KG1 (cell line): ENCODE measurements at places on chromosomes 6 and 20.

DNA sequence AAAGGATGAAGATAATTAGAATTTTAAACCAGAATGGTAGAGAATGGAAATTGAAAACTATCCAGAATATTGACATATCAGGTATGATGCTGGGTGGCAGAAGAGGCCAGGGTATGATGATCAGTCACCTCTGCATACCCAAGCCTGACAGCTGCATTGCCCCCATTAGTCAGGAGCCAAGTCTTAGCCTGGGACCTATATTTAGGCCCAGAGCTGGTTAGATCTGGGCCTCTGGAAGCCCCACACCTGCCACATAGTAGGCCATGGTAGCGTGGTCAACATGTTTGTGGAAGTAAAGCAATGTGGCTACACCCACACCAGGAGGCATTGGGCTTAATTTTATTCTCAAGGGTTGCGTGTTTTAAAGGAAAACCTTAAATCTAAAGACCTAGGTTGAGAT, 32.1 kb upstream of the CALHM6 start:
- DNase-seq, result no peak

DNA sequence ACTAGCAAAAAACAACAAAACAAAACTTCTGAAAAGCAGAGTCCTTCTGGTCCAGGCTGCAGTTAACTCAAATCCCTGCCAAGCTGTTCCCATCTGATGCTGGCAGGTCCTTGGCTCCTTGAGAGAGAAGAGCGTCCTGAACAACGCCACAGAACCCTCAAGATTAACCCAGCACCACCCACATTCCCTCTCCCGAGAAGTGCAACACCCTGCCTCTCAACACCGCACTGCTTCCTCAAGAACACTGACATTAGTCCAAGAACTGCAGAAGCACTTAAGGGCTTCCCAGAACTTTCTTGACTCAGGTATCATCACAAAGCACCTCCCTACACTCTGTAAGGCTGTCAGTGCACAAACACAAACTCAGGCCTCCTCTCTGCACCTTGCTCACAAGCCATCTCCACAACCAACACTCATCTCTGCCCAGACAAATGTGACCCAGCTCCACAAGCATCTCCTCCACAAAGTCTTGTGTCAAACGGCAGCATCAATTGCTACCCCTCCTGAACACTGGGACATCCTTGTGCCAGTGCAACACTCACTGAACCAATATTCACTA, 7.5 kb downstream of the MRPL14 start:
- DNase-seq, result no peak

DNA sequence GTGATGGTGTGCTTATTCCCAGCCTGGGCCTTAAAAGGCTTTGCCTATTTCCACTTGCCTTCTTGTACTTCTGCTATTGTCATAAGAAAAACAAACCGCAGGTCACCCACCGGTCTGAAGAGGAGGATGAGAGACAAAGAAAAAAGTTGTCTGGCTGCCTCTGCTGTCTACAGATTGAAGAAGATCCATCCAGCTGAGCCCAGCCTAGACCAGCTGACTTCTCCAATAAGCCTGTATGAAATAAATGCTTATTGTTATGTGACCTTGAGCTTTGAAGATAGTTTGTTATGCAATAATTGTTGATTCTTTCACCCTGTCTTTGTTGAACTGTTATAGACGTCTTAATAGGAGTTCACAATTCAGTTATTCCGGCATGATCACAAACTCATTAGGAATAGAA, 223.8 kb upstream of the PRSS16 start:
- no peak for DNase-seq

- DNase-seq, result no peak
Observed at GRCh38 chr20:61901392-61902220, 164.1 kb downstream of the TAF4 start.

DNA sequence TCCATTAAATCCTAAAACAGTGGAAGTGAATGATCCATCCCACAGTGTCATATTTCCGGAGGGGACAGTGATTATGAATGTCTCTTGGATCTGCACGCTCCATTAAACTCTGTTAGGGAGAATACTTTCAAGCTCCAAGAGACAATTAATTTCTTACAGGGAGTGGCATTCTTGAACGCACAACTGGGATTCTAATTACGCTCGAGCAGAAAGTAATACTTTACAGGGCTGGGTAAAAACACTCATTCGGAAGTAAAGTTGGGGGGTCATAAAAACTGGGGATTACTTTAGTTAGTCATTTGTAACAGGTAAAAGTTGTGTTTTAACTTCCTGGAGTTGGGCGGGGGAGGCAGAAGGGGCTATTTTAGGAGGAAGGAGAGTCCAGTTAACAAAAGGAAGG, 151.8 kb downstream of the ZFP64 start:
- no peak for DNase-seq

GRCh38 chr20:51631011-51631950, 88.8 kb upstream of the NFATC2 start:
- DNase-seq, result peak; percentile 61

DNA sequence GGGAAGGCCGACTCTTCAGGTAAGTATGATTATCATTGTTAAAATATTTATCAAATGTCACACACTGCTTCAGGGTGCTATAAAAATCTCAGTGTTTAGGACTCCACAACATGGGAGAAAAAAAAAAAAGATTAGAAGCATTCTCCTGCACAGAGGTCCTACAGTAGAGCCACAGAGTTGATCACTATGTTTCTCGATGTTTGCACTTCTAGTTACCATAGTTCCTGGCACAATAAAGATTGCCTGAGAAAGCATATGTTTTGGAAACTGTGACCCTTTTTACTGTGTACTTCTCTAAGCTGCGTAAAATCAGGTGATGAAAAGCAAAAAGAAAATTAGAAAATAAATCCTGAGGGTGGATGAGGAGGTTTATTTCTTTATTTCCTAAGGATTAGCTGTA, 269.9 kb upstream of the SYNCRIP start:
- no peak for DNase-seq

DNA sequence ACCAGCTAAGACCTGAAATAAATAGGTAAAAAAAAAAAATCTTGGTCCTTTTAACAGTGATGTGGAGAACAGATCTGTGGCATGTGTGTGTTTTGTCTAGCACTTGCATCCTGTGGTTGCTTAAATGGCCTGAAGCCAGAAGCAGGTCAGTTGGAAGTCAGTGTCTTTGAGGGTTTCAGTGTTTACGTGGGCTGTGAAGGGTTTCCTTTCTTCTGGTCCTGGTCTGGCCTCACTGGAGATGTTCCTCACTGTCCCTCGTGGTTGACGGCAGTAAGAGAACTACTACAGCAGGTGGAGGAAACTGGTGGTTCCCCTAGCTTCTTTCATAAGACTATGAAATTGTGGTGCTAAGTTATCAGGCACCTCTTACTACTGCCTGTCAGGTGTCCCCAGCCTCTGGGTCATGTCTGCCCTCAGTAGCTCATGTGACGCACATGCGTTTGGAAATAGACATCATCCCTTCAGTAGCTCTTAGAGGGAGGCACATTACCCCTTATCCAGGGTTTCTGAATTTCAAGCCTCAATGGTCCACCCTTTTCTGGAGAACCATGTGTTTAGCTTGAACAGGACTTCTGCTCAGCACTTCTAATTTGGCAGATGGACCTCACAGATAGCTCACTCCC, 59.4 kb upstream of the SCP2D1 start:
- peak; percentile 30 for DNase-seq

DNA sequence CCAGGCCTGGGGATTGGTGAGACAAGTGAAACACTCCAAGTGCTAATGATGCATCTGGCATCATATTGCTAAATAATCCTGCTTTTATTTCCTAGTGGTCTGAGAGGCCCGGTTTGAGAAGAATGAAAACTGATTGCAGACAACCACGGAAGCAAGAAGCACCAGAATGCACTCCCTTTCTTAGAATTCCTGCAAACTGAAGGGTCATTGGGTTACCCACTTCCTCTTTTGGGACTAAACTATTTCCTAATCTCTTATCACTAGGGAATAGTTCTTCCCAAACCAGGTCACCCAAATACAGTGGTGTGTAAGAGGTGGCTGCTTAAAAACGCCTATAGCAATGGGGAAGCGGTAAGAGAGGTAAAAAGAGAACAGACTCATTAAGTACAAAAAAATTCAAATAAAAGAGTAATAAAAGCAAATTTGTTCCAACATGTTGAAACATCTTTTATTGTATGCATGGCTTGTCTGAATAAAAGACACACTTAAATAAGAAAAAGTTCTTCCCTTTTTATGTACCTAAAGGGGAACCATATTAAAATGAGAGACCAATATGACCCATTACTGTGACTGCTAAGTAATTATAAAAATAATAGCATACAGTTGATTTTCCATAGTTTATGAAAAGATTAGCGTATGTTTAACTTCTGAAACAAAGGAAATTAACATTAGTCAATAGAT, 125.8 kb downstream of the MYB start:
- peak; percentile 28 for DNase-seq

GRCh38 chr6:20202324-20202658, 10.0 kb downstream of the MBOAT1 start:
- DNase-seq, result no peak

DNA sequence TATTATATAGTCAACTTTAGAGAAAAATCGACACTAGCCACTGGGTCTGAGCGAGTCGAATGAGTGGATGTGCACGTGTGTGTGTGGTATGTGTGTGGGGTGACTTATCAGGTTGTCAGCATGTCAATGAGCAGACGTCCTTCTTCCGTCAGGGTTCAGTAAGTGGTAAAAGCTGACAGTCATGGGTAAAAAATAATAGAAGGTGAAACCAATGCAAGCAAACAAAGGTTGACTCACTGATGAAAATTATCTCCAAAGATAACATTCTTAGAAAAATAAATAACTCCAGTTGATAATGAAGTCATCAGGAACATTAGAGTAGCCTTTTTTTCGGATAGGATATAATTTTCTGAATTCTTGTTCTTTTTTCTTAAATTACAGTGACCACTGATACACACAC, 243.8 kb upstream of the FOXQ1 start:
- no peak for DNase-seq

DNA sequence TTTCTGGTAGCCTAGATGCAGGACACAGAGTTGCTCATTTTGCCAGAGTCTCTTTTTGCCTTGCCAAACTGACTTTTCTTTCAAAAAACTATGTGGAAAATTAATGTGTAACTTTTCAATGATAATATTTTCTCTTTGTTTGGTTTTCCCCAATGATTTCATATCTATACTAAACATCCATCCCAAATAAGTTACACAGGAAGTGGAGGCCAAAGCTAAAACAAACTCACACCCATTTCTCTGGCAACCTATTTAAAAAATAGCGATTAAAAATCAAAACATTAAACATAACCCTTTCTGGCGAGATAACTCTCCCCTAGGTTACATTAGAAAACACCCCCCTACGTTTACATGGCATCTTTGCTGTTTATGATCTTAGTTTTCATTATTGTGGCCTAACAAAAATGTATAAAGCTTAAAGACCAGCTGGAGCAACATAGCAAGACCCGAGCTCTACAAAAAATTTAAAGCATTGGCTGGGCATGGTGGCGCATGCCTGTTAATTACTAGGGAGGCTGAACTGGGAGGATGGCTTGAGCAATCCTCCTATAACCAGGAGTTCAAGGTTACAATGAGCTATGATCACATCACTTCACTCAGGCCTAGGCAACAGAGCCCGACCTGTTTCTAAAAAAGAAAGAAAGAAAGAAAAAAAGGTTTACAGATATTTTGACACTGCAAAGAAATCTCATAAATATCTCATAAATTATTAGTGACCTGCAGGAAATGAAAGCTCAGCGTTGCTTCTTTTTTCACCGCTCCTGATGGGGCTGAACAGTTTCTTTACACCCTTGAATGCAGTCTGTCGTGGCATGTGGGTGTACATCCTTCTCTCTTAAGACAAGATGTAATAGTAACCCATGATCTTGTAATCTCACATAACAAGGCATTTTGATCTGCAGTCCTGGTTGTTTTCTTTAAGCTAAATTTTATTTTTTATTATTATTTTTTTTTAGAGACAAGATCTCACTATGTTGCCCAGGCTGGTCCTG, 32.8 kb upstream of the CEP85L start:
- no peak for DNase-seq

DNA sequence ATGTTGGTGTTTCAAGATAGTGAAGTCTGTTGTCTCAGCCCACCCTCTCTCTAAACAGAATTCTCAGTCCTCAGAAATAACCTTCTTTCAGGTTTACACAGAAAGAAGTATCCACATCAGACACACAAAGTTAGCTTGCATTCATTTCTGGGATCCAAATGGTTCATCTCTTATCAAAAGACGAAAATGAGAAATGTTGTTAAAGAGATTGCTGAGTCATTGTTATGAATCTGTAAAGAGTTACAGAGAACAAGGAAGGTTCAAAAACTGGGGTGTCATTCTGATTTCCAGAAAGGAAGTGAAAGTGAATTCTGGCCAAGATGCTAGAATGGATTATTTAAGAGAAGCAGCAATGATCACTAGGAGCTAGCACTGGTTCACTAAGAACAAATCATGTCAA, 90.5 kb upstream of the ATXN1 start:
- DNase-seq, result no peak

DNA sequence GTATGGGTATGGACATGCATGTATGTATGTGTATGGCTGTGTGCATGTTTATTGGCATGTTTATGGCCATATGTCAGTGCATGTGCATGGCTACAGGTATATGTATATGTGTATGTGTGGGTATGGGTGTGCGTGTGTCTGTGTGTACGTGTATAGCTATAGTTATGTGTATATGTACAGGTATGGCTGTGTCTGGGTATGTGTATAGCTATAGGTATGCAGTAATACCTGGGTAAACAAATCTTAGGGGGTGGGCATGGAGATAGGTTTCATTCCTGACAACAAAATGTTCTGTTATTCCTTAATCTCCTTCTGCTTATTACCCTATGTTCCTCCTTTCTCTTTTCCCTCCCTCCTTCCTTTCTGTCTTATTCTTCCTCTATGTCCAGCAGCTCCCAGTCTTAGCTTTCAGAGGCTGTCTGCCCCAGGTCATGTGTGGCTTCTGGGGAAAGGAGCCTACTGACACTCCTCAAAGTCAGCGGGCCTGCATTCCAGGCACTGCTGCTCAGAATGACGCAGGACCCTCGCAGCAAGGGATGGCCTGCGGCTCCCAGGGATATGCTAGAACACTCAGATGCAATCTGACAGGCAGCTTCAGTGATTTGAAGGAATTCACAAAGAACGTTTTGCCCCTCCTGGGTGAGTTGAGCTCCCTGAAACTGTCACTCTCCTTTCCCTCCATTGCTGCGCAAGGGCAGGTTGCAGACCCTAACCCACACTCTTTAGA, 139.3 kb upstream of the PHACTR1 start:
- DNase-seq, result no peak

DNA sequence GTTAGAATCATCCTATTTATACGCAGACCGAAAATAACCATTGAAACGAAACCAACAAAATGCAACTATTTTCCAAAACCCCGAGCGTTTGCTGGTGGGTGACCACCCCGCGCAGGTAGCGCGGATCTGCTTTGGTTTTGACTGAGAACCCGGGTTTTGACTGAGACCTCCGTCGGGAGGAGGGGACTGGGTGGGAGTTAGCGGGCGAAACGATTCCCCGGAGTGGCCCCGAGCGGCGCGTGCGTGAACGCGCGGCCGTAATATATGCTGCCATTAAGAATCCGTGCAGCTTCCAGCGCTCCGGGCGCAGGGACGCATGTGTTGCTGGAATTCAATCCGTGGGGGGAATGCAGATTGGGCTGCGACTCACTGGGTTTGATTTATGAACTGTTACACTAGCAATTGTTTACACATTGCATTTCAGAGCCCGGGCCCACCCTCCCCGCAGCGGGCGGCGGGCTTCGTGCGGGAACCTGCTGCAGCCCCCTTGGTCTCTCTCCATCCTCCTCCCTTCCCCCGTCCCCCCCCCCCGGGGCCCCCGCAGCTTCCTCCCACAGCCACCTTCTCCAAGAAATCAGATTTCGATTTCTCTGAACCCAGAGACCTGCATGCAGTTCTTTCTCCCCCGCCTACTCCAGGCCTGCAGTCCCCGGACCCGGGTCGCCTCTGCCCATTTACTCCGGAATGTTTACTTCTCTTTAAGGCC, 9.9 kb downstream of the NRN1 start:
- no peak for DNase-seq
